ENCODE measurements at places on chromosomes 1 and 21. TPM values are rescaled to one million over a fixed set of nuclear protein-coding genes. Genes with fewer than 3 reads are reported as not detected.

The FOXD2 gene
- 0.20 TPM for total RNA-seq

The MYOC gene
- total RNA-seq: not detected

The ALDH9A1 gene
- 43.7 TPM for total RNA-seq

The ABCB10 gene
- total RNA-seq: 31.2 TPM

The COG2 gene
- total RNA-seq: 32.6 TPM

The COL9A2 gene
- 23.9 TPM for total RNA-seq

The TSSK3 gene
- total RNA-seq: 1.2 TPM

The RGS4 gene
- total RNA-seq: not detected

All from T-helper 1 cell treated with Interleukin-12 subunit alpha and Interleukin-12 subunit beta and Interleukin-4 antibody, amounts not matched to agents 30 ng/mL and 1 ng/mL, for 36 hours (primary cell).